ENCODE measurements at places on chromosomes 5 and 9.

DNA sequence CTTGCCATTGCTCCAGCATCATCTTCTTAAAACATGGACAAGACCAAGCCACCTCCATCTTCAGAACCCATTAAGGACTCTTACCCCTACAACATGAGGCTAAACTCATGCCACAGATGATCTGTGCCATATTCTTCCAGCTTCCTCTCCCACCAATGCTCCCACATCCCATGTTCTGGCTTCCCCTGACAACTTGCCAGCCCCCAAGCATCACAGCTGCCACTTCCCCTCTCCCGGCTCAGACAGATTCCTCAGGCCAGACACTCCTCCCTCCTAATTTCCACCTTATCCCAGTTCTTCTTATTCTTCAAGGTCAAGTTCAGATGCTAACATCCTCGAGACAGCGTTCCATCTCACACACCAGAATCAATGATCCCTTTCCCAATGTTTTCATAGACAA, 57.8 kb downstream of the ANKH start:
- DNase-seq, result no peak

DNA sequence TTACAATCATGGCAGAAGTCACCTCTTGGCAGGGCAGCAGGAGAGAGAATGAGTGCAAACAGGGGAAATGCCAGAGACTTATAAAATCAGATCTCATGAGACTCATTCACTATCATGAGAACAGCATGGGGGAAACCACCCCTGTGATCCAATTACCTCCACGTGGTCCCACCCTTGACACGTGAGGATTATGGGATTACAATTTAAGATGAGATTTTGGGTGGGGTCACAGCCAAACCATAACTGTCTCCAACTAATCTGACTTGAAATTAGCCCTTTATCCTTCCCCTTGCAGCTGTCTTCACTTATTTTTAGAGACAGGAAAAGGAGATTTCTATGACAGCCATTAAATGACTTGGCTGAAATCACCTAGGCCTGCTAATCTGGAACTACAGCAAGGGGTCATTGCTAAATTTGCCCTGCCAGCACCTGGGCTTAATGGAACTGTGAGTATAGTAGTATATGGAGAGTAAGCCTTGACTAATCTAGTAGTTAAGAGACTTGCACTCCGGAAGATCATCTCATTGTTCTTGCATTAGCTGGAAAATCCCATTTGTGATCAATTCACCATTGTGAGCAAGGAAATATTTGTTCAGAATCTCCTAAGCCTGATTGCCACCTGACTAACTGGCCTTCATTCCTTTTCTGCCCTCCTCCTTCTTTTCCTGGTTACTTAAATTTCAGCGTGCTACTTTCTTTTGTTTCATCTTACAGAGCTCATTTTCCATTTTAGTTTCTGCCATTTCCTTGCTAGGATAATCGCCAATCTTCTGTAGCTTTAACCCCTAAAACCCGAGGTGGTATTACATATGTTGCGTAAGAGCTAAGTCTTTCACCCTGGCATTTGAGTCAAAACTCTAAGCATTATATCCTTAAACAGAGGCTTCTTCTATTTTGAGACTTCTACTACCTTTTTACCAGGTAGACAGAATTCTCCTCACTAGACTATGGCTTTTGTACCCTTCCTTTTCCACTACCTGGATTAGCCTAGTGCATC, 65.3 kb upstream of the RUSC2 start:
- no peak for DNase-seq

DNA sequence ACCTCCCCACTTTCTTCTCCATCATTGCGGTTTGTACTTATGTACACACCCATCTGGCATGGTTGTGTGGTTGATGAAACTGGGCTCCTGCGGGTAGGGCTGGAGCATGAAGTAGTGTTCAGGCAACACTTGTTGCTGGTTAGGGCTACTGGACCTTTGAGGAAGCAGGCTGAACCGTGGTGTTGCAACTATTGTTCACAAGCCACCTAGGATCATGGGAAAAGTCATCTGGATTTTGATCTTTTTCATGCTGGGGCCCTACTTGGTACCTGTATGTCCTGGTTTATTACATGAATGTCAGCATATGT, 40.1 kb upstream of the TIFAB start:
- no peak for DNase-seq

DNA sequence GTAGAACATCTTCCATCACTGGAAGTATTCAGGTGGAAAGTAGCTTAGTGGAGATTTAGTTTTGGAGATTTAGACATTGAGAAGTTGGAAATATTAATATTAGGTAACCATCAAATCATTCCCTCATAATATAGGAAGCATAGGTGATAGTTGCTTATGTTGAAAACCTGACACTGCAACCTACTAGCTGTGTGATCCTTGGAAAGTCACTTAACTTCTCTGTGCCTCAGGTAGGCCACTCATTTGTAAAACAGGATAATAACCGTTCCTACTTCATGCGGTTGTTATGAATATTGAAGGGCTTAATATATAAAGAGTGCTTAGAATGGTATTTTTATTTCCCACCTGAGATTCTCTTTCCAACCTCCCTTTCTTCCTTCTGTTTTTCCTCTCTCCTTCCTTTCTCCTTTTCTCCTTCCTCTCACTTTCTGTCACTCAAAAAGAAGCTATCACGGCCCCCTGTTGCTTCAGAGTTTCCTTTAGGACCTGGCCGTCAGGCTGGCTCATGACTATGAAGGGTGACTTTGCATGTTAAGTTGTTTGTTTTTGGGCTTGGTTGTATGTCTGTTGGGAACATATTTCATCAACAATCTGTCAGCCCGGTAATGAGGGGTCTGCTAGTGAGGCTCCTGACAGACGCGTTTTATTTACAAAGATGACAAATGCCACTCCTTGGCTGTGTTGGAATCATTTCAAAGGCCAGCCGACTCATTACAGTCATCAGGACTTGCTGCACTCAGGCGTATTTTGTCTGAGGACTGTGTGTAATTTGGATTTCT, 31.0 kb downstream of the DOCK2 start:
- DNase-seq, result no peak

DNA sequence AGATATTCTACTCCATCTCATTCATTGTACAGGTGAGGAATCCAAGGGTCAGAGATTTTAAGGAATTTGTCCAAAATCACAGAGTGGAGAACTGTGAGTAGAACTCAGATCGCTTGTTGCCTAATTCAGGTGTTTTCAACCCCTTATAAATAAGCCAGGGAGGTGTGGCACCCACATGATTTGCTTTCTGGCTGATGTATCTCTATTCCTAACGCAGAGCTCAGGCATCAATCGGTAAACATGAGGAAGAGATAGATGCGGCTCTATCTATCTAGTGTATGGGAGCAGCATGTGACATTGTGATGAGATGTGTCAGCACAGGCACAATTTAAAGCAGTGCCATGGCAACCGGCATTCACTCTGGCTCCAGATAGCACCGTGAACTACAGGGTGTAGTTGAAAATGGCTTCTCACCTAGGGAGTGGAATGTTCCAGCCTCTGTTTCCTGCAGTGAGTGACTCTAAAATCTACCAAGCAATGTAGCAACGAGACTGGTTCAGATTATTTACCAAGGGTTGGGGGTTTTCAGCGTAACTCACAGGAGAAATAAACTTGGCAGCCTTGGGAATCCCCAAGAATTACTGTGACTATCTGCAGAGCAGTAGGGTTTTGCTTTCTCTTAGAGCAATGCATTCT, 53.4 kb upstream of the SUB1 start:
- DNase-seq, result no peak

- no peak for DNase-seq
These were observed 61.7 kb downstream of the KLF9 start for GRCh38 chr9:70352802-70353201.

GRCh38 chr9:127004946-127005769, 90.6 kb downstream of the RALGPS1 start:
- peak; percentile 39 for DNase-seq

- DNase-seq, result no peak
These were observed 215.5 kb downstream of the FANCC start for GRCh38 chr9:95102001-95102433.

- no peak for DNase-seq
These were observed 183.4 kb downstream of the TMC1 start for GRCh38 chr9:72704688-72705375.

GRCh38 chr5:80070338-80071056, 35.3 kb downstream of the THBS4 start:
- DNase-seq, result no peak

- no peak for DNase-seq
These were observed 330.2 kb upstream of the NREP start for GRCh38 chr5:112087222-112087621.

DNA sequence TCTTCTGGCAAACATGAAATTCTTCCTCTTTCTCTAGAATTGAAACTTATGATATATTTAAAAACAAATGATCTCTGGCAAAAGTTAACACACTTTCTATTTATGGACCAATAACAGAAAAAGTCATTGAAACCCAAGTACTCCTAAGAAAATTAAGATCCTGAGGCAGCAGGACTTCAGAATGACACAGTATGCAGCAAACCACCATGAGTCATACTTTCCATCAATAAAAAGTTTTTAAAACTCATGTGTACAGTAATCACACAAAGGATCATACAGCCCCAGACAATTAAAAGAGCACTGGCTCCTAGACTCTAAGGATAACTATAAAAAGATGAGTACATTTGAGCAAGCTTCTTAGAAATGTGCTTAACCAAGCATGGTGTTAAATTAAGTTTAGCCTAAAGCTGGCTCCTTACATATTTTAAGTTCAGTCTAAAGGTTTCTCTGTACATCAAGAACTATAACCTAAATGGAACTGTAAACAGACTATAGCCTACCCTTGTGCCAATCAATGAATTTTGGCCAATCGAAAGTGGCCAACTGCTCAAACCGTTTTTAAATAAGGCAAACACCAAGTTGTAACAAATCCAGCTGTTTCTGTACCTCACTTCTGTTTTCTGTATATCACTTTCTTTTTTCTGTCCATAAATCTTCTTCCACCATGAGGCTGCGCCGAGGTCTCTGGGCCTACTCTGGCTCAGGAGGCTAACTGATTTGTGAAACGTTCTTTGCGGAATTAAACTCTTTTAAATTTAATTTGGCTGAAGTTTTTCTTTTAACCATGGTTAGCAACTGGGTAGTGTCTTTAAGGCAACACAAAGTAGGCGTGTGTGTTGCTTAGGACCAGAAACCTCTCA, 232.1 kb upstream of the PIK3R1 start:
- DNase-seq, result no peak

DNA sequence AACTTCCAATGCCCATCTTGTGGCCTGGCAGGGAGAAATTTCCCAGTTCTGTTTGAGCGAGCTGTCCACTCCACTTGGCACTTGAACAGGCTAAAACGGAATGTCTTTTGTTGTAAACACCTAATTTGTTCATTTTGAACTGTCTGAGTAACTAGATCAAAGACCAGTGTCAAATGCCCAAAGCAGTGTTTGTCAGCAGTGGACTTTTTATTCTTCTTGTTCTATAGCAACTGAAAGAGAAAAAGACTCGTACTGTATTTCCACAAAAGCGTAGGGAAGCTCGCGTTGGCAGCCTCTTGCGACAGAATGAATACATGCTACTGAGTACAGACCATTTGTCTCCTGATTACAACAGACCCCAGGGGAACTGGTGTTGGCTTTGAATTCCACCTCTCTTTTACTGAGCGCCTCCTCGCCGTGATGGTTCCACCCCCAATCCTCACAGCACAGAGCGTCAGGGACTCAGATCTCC, 601.8 kb upstream of the ZNF608 start:
- DNase-seq, result no peak

- no peak for DNase-seq
These were observed 37.4 kb downstream of the EFNA5 start for GRCh38 chr5:107633171-107633901.

- DNase-seq, result no peak
These were observed 31.7 kb downstream of the ADRB2 start for GRCh38 chr5:148858106-148858505.

- no peak for DNase-seq
These were observed 16.0 kb upstream of the GOLPH3 start for GRCh38 chr5:32190095-32190494.

DNA sequence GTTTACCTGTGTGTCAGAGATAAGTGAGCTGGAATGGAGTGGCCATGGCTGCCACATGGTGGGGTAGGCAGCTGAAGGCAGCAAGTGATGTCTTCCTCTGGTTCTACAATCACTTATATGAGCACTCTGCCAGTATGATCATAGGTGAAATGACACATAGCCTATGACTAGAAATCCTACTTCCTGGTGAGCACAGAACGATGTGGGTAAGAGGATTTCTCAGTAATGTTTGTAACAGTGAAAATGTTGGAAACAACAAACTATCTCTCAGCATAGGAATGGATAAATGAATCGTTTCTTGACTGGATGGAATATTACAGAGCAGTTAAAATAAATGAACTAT, 187.0 kb upstream of the S1PR3 start:
- no peak for DNase-seq
